ENCODE measurements at places on chromosomes 4 and X.

DNA sequence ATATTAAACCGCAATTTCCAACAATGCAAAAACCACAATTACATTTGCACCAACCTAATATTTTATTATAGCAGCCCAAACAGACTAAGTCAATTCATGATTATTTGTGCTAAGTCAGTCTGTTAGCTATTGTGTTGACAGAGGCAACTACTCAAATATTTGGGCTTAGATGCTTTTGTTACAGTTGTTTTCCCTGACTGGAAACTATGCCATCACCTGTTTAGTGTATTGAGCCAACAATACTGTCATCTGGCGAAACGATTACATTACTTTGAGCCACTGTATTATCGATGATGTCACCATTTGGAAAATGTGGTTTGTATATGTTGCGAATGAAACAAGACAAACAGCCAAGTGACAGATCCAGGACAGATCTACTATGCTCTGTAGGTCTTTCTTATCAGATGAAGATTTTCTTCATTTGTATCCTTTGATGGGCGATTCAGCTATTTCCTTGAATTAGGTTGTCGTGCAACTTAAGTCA lies 38.7 kb upstream of the INTS6L start:
- DNase-seq, result no peak

GRCh38 chrX:41337140-41337539 lies 3.2 kb downstream of the DDX3X start:
- no peak for DNase-seq

GRCh38 chrX:100994352-100995281 lies 25.1 kb downstream of the ARL13A start:
- peak; percentile 51 for DNase-seq

- DNase-seq, result no peak
Observed at GRCh38 chrX:153610836-153611213, 11.9 kb upstream of the CCNQ start.
